ENCODE measurements at places on chromosomes 11 and 22.

DNA sequence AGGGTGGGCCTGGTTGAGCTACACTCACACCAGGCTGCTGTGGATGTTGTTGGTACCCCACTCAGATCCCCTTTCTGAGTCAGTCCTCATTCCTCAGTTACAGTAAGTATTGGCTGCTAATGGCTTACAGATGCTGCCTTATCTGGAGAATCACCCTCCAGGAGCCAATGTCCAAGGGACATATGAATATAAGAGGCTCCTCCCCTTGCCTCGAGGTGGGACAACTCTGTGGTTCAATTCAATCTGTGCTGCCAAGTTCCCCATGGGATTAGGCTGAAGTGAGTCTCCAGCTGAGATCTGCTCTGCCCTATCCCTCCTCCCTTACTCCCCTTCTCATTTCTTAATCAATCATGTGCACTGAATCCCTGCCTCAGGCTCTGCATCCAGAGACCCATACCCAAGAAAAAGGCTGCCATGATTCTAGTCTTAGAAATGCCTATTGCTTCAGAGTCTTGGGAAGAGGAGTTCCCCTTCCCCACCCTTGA, 168.8 kb upstream of the SYT13 start:
- no peak for DNase-seq

DNA sequence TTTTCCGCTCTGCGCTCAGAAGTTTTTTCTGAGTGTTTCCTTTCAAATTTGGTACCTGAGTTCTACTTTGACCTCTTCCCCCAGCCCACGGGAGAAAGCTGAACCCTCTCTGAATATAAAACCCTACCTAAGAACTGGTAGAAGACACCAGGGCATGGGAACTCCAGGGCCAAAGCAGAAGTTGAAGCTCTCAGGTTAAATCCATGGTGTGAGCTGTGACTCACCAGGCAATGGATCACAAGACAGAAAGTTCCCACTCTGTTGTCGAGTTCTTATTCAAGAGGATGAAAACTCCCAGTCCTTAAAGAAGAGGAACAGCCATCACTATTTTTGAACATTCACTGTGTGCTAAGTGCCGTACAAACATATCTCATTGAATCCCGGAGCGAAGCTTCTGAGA, 8.9 kb downstream of the TMEM218 start:
- no peak for DNase-seq

- no peak for DNase-seq
These were observed 32.1 kb upstream of the SOX10 start for GRCh38 chr22:38016182-38017151.

DNA sequence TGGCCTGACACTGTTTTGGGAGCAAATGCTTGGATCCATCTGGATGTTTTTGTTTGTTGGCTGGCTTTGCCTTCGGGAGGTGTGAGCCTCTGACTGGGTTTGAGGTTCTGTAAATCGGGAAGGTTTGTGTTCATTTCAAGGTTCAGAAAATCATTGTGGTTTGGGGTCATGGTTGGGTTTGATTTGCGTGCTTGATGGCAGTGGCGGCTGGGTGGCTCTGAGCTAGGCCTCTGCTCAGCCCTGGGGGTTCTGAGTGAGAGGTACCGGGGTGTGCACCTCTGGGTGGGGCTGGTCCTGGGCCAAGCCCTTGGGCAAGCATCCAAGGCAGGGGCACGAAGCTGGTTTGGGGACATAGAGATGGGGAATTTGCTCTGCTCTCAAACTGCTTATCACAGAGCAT, 37.0 kb upstream of the ALX4 start:
- no peak for DNase-seq
